ENCODE measurements at places on chromosomes 16 and 17.

DNA sequence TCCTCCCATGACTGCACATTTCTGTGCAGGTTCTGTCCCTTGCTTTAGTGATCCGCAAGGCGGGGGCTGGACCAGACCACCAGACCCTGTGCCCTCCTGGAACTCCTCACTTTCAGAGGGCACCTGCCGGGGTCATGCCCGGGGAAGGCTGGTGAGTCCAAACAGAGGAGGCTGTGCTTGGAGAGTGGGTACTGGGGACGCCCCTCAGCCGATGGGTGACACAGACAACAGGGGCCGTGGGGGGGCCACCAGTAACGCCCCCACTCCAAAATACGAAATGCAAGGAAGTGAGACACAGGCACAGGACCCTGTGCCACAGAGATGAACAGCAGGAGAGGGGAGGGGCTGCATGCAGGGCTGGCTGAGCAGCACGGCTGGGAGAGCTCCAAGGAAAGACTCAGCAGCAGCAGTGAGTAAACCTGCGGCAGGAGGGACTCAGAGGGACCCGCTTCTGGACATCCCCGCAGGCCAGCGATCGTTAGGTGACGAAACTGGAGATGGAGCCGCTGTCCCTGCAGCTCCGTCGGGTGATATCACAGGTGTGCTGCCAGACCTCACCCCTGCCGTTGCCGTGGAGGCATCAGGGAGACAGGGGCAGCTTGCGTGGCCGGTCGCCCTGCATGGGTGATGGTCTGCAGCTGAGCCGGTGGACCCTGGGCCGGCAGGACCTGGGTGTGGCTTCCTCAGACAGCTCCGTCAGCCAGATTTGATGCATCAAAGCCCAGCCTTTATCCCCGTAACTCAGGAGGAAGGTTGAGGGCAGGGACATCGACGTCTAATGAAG lies 71.2 kb upstream of the GNG13 start:
- DNase-seq, result no peak

- no peak for DNase-seq
Measured at GRCh38 chr17:65388911-65389310, 172.5 kb downstream of the AXIN2 start.

DNA sequence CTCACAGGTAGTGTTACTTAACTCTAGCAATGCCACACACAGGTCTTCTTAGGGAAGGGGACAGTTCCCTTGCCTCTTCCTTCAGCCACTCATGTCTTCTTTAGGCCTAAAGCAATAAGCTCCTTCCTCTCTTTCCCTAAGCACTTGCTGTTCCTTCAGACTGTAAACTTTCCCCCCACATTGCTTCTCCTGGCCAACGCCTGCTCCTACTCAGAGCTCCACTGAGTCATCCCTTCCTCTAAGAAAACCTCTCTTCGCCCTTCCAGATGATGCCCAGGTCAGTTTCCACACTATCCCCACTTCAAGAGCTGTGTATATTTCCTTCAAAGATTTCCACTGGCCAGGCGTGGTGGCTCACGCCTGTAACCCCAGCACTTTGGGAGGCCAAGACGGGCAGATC lies 12.5 kb upstream of the EPOP start:
- no peak for DNase-seq

- no peak for DNase-seq
Measured at GRCh38 chr16:66318505-66318904, 48.0 kb upstream of the CDH5 start.

DNA sequence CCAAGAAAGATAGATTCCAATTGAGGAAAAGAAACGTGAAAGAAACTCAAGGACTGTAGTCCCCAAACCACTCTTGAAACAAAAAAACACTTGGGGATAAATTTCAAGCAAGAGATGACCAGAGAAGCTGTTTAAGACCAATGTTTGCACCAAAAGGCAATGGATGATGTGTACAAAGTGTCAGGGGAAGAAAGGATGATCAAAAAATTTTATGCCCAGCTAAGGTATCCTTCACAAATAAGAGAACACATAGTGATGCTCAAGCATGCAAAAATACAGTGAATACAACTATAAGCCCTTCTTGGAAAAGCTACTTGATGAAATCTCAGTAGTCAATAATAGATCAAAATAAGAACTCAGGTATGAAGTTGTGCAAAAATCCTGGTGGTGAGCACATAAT lies 281.1 kb downstream of the CEP112 start:
- no peak for DNase-seq

GRCh38 chr17:8631554-8631877 lies 991 bp upstream of the MYH10 start:
- DNase-seq, result no peak

GRCh38 chr17:37220607-37220953 lies 155.2 kb upstream of the C17orf78 start:
- no peak for DNase-seq

DNA sequence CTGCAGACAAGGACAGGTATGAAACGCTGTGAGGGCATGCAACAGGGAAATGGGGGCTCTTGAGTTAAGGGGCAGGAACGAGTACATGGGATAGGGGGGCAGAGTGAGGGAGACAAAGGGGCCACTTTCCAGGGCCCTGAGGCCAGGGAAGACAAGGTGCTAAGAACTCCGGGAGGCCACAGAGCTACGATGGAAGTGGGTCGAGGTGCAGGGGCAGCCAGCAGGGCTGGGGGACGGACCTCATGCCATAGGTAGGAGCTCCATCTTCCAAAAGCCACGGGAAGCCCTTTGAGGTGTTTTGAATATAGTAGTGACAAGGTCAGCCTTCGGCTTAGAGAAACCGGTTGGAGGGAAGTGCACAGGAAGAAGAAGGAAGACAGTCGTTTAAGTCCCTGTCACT lies 35.6 kb downstream of the RBFOX3 start:
- DNase-seq, result no peak

DNA sequence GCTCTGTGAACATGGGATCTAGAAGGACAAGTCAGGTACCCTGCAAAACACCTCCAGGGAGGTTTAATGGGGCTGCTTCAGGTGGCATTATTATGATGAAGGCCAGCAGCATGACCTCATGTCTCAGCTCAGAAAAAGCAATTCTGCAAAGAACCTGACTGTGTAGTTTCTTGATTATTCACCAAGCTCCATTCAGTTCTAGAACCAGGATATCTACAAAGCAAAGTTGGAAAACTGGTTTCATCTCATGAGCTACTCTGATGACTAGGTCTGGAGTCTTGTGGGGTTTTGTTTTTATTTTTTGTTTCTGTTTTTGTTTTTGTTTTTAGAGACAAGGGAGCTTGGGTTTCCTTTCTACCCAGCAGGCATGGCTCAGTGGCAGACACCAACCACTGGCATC lies 19.0 kb upstream of the LRRC37A3 start:
- DNase-seq, result no peak

DNA sequence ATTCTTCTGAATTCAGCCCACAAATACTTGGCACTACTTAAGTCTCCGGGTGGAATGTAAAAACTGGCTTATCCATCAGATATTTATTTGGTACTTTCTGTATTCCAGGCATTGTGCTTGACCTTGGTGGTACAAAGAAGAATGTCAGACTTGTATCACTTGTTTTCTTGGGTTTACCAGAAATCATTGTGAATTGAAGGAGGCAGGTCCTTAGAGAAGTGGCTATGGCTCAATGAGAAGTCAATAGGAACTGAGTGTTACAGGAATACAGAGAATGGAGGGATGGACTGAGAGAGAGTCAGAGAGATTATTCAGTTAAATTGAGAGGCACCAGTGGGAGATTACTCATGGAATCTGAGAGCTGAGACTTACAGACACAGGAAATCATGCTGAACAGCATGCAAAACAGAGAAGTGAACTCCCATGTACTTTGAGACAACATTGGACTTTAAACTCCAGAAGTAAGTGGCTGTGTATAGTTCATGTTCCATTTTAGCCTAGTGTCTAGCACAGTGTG lies 704.1 kb downstream of the CDH11 start:
- no peak for DNase-seq

- no peak for DNase-seq
Measured at GRCh38 chr17:57721967-57722703, 23.0 kb downstream of the CCDC182 start.

DNA sequence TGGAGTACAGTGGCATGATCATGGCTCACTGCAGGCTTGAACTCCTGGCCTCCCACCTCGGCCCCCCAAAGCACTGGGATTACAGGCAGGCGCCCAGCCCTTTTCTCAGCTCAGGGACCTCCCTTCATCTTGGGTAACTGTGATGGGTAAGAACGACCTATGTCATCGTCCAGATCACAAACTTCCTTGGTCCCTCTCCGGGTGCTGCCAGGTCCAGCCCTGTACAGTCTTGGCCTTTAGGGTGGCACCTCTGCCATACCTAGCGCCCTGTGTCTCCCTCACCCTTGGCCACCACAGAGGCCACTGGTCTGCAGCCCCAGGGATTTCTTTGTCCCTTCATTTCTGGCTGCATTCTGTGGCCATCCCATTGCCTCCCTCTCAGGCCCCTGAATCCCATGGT lies 29.7 kb upstream of the ZFP90 start:
- DNase-seq, result no peak

DNA sequence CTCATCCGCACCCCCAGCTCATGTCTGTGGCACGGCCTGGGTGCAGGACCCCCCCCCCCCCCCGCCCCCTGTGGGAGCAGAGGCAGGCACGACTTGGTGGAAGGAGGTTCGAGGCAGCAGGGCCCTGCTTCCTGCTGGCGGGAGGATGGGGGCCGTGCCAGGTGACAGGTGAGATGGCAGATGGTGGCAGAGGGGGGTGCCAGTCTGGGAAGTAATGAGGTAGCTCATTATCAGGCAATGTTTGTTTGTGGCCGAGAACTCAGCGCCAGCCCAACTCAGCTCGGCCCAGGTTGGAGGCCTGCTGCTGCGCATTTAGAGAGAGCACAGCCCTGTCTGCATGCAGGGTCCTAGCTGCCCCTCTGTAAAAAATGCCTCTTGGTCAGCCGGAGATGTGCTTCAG lies 40.1 kb upstream of the JPH3 start:
- DNase-seq, result no peak

DNA sequence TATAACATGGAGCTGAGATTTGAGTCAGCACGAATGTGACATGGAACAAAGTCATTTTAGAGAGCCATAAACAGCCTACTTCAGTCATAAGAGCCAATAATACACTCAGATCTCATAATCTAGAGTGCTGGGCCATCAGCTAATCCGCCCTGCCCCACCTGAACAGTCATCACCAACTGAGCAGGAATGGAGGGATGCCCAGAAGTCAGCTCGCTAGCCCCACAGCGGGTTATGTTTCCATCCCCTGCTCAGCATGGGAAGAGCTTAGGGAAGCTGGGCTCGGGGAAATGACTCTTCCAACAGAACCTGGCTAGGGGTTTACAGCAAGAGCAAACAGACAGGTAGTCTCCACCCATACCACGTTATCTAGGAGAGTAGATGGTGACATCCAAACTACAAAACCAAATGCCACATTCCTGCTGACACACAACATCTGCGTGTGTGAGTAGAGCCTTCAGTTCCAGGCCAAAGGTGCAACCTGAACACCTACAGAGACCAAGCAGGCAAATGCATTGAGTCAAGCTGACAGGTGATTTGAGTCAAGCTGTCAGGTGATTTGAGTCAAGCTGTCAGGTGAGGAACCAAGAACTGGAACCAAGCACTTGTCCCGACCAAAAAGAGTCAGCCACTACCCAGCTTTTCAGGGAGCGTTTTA lies 2.0 kb downstream of the TMEM11 start:
- no peak for DNase-seq

- no peak for DNase-seq
Measured at GRCh38 chr17:13925579-13925978, 143.7 kb upstream of the COX10 start.

DNA sequence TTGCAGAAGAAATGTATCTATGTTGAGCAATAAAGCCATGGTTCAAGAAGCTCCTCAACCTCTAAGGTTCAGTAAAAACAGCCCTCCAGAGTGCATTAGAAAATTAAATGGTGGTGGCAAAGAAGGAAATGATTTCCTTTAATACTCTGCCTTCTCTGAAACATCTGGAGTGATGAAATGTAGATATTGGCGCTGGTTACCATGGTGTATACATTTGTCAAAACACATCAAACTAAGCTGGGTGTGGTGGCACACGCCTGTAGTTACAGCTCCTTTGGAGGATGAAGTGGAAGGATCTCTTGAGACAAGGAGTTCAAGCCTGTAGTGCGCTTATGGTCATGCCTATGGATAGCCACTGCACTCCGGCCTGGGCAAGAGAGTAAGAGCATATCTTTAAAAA lies 6.0 kb downstream of the CAPNS2 start:
- no peak for DNase-seq

DNA sequence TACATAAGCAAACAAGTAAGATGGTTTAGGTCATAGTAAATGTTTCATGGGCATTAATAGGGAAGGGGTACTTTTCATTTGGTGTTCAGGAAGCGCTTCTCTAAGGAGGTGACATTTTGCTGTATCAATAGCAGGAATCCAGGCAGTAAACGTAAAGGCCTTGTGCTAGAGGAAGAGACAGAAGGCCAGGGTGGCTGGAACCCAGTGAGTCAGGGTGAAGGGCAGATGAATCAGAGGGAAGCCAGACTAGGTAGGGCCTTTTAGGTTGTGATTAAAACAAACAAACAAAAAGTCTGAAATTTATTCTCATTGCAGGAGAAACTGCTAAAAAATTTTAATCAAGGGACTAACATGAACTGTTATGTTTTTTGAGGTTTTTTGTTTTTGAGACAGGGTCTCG lies 6.5 kb downstream of the BMERB1 start:
- DNase-seq, result no peak

DNA sequence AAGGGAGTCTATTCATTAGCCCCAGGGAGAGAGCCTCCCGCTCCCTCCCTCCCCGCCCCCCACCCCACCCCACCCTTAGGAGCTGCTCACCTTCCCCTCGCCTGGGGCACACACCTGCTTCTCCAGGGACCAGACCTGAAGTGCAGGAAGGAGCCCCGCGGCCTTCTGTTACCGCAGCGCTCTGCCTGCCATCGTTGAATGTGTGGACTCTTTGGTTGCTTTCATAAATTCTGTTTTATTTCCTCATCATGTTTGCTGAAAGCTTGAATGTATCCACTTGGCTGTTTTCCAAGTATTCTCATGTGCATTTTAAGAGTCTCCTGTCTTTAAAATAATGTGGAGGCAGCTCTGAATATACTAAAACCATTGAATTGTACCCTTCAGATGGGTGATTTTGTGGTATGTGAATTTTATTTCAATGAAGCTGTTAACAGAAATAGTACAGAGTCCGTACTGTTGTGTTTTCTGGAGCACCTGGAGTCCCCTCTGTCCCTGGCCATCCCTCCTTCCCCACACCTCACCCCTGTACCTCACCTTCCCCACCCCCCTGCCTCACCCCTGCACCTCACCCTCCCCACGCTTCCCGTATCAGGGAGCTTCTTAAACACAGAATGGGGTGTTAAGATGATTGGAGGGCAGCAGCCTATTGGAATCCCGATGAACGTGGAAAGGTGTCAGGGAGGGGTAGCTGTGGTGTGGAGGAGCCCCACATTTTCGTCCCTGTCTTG lies 25.5 kb downstream of the RAB11FIP3 start:
- no peak for DNase-seq

DNA sequence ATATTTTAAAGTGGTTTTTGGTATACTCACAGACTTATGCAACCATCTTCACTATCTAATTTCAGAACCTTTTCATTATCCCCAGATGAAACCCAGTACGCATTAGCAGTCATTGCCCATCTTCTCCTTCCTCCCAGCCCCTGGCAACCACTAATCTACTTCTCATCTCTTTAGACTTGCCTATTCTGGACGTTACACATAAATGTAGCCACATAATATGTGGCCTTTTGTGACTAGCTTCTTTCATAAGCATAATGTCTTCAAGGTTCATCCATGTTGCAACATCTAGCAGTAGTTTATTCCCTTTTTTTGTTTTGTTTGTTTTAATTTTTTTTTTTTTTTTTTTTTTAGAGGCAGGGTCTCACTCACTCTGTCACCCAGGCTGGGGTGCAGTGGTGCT lies 28.5 kb upstream of the C17orf107 start:
- DNase-seq, result no peak

All from stimulated activated CD4-positive, alpha-beta T cell treated with anti-CD3 and anti-CD28 coated beads, Interleukin-12 subunit alpha, Interleukin-12 subunit beta, amount 100 ng/mL, for 24 hours (primary cell).